Globus pallidus (tissue), 1 donor: ENCODE measurements at places on chromosomes 5 and 9.
A peak's percentile ranks its signal among the peaks of the same experiment; 100 is the strongest.

- no peak for DNase-seq
These were observed 3.6 kb upstream of the TMEM38B start for GRCh38 chr9:105690742-105691141.

DNA sequence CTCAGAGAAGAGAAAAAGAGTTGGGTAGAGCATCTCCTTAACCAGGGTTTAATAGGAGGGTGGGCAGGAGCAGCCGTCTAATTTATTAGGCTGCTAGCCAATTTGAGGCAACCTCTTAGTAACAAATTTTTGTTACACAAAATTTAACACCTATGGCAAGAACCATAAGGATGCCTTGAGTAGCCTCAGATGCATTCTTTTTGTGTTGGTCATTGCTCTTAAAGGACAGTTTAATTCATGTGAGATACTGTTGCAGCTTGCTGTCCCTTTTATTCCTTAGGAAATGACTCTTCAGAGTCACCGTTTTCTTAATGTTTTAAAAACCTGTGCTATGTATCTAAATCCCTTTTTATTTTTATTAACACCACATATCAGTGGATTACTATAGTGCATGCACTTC is 255.1 kb downstream of the MAST4 start:
- DNase-seq: no peak

- no peak for DNase-seq
These were observed 11.6 kb upstream of the SFXN1 start for GRCh38 chr5:175466700-175467318.

DNA sequence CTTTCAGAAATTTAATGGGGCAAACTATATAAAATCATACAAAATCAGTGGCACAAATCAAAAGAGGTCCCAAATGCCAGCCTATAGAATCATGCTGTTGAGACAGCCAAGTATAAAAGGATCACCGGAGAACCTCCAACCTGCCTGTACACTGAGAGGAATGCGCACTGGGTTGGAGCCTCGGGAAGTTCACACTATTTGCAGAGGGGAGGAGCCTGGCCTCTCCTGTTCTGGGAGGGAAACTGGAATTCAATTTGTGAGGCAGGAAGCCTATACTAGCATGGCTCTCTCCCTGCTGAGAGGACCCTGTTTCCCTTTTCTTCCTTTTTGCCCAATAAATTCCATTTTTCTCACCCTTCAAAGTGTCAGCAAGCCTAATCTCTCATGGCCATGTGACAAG is 406.0 kb downstream of the HINT1 start:
- no peak for DNase-seq

DNA sequence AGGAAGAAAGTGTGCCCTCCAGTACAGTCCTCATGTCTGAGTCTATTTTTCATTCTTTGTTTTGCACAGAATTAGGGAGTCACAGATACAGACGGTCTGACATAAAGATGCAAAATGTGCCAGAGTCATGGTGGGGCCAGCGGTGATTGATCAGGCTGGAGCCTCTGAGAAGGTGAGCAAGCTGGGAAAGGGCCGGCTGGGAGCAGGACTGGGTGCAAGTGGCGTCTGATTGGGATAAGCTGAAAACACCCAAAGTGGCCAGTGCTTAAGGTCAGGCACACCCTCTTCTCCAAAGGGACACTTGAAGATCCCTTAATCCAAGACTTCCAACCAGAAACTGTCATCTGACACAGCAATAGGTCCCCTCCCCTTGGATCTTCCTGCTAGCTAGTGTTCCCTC is 32.6 kb downstream of the FSTL4 start:
- no peak for DNase-seq

GRCh38 chr9:106883030-106883429 is 20.1 kb downstream of the ZNF462 start:
- no peak for DNase-seq

- peak; percentile 54 for DNase-seq
These were observed 8.1 kb upstream of the OMD start for GRCh38 chr9:92432350-92432749.

- no peak for DNase-seq
These were observed 839 bp downstream of the MED27 start for GRCh38 chr9:132078699-132079356.

DNA sequence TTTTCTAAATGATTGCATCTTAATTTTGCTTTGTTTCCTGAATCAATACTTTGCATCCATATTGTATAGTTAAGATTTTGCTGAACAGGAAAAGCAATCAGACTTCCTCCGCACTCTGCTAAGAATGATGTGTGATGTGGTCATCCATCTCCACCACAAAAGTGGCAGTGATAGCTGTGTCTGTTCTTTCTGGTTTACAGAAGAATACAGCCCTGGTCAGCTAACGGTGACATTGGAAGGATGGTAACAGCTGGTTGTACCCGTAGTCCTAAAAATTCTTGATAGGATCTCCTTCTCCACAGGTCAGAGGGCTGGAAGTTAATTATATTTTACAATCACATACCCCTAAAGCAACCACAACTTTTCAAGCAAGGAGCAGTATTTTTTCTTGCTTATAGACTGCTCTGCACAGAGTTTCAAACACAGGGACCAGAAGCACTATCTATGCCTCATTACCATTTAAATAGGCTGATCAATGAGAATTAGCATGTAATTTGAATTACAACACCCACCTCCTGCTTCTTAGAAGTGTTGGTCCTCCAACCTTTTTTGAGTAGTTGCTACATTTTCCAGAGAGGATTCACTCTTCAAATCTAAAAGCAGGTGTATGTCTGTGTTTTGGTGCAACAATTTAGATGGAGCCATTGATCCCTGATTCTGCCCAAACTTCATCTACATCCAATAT is 1191.9 kb upstream of the NUDT12 start:
- no peak for DNase-seq
